Activated CD4-positive, alpha-beta T cell treated with anti-CD3 and anti-CD28 coated beads for 4 hours (primary cell): ENCODE measurements at places on chromosomes 13 and 19.

GRCh38 chr13:49347650-49348385 lies 96.0 kb downstream of the CAB39L start:
- DNase-seq, result no peak

- no peak for DNase-seq
Measured at GRCh38 chr19:49422407-49423070, 702 bp downstream of the PTH2 start.

DNA sequence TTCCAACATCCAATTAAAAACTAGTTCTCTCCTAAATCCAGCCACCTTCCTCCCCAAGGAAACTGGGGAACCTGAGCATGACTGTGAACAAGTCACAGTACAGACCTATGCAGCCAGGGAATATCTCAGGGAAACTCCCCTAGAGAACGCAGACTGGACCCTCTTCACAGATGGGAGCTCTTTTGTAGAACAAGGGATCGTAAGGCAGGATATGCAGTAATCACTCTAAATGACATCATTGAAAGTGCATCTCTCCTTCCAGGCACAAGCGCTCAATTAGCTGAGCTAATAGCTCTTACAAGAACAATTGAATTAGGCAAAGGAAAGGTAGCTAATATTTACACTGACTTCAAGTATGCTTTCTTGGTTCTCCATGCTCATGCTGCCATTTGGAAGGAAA lies 1331.7 kb downstream of the UQCRFS1 start:
- DNase-seq, result no peak

- DNase-seq, result no peak
Measured at GRCh38 chr13:39603424-39603947, 493 bp upstream of the LHFPL6 start.

- no peak for DNase-seq
Measured at GRCh38 chr13:75461314-75461713, 20.7 kb downstream of the TBC1D4 start.
